ENCODE measurements at places on chromosomes 4 and X.

- DNase-seq: no peak
Observed at GRCh38 chr4:25903900-25904747, 9.9 kb upstream of the SMIM20 start.

DNA sequence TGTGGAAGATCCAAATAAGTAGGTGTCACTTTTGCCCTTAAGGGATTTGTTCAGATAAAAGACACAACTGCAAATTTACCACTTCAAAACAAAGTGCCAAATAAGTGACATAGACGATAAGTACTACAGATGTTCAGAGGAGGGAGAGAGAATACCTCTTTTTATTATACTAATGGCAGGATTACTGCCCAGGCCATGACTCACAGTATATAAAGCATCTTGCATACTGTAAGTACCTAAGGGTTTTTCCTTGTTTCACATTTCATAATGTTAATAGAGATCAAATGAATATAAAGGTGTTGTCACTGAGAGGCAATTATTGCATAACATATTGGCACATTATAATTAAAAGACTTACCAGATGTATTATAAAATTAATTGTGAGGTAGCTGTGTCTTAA is 46.4 kb downstream of the PTPN13 start:
- DNase-seq: no peak

DNA sequence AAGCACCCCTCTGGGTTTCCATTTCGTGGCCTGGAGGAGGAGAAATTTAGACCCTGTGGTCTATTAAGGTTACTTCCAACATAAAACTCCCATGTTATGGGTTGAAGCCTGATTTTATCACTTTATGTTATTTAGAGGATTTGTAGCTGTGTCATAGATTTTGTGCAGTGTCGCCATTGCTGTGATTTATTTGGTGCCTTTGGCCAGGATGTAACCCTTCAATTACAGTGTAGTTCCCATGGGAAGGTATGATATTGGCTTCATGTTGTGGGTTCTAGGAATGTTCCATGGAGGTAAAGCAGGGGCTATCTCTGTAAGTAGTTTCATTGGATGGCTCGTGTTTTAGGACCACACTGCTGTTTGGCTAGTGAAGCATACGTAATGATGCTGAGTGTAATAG is 58.5 kb downstream of the TMEM131L start:
- DNase-seq: no peak

GRCh38 chrX:149829751-149830191 is 48.0 kb downstream of the MAGEA9 start:
- DNase-seq: no peak

DNA sequence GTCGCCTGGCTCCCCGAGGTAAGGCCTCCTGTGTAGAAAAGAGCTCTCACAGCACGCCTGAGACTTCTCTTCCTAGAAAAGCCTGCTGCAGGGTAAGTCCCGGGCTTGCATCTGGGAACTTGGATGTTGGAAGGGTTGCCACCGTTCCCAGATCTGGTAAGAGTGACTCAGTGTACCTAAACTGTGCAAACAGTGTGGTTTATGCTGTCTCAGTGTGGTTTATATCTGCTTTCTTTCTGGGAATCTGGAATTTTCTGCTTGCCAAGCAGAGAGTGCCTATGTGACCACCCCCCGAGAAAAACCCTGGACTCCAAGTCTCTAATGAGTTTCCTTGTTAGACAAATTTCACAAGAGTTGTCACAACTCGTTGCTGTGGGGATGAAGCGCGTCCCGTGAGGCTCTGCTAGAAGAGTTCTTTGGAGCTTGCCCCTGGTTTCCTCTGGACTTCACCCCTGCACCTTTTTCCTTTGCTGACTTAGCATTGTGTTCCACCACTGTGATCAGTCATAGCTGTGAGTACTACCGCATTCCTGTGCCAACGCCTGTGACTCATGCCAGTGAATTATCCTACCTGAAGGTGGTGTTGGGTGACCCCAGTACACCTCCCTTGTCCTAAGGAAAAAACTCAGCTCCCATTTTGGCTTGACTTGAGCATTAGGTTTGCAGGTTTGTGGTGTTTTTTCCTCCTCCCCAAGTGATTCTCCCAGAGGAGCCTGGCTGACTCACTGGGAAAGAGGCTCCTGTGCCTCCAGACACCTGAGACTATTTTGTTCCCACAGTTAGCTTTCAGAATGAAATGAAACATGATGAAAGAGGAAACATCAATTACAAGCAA is 14.5 kb downstream of the SLC2A9 start:
- DNase-seq: no peak

GRCh38 chrX:154804957-154805695 is at the start of gene MPP1:
MPP1 (minus strand) TSS chrX:154805485; CDS start chrX:154805373, 112 bp downstream.
- peak; percentile 82 for DNase-seq

- DNase-seq: no peak
Observed at GRCh38 chr4:4651811-4652755, 110.2 kb upstream of the STX18 start.

- no peak for DNase-seq
Observed at GRCh38 chrX:103530545-103530944, 11.3 kb upstream of the RAB40A start.

DNA sequence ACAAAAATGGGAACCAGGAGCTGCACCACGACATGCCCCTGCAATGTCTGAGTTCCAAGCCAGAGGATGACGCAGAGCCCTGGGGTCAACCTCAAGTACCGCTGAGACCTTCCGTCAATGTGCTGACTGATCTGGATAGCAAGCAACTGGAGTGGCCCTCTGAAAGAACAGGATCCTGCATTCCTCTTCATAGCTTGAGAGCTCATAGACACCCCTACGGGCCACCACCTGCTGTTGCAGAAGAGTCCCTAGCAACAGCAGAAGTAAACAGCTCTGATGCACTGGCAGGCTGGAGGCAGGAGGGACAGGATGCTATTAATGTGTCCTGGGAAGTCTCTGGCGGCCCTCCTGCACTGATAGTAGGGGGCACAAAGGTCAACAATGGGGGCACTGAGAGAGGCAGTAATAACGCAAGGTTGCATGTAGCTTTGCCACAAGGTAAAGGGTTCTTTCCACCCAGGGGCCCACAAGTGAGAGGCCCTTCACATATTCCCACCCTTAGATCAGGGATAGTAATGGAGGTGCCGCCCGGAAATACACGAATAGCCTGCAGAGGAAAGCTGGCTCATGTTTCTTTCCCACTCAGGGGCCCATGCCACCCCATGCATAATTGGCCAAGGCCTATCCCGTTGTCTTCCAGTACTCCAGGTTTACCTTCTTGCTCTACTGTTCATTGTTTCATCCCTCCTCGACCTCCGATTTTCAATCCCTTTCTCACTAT is 1.3 kb downstream of the PRR32 start:
- no peak for DNase-seq

DNA sequence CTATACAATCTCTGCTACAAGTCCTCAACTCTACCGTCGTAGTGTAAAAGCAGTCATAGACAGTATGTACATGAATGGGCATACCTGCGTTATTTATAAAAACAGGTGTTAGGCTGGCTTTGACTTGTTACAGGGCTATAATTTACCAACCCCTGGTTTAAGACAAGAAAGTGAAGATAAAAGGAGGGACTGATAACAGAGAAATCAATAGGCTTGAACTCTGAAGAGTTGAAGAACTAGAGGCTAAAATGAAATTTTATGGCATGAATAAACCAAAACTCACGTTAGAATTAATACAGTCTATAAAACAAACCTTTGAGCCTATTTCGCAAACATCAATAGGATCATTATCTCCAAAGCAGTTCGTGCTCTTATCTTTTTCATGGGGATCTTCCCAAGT is 36.2 kb downstream of the PPA2 start:
- DNase-seq: no peak

DNA sequence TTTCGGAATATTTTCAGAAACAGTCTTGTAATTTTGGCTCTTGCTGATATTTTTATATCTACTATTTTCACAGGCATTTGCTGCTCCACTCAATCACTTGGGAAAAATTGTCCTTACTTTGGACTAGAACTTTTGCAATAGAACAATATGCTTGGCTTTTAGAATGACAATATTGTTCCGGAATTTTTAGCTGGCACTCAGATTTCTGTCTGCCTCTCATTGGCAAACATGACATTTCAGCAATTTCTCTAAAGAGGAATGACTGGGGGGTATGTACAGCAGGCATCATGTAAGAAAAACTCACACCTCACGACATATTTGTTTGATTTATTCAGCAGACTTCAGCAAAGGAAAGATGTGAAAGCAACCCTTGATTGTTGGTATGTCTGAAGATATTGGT is 243.6 kb upstream of the GPRIN3 start:
- no peak for DNase-seq

- DNase-seq: no peak
Observed at GRCh38 chr4:627347-628125, 2.2 kb downstream of the PDE6B start.

DNA sequence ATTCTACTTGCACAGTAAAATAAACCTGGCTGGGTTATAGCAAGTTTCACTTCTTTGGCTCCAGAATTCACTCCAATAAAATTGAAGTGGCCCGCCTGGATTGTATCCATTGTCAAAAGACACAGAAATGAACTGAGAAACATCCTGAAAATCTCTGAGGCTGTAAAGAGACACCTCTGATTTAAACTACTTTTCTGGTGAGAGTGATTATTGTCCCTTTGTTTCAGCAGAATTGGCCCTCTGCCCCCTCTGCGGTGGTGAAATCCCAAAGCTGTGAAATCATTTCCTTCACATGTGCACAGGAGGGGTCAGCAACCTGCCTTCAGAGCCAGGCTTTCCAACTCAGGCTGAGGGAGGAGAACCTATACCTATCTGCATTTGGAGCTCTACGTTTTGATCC is 23.0 kb downstream of the GAB3 start:
- DNase-seq: peak; percentile 82

Measured in left hindlimb (tissue), 1 donor.